CD4-positive, alpha-beta T cell treated with Interleukin-4 for 1 hour (primary cell): ENCODE measurements at places on chromosomes 13 and 19.

DNA sequence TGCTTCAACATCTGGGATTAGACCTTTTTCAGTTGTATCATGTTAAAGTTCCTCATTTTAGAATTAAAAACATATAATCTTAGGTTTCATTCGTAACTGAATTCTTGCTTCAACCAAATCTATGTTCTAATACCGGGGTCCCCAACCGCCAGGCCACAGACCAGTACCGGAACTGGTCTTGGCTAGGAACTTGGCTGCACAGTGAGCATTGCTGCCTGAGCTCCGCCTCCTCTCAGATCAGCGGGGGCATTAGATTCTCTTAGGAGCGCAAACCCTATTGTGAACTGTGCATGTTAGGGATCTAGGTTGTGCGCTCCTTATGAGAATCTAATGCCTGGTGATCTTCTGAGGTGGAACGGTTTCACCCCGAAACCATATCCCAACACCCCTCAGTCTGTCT lies 19.2 kb downstream of the ITM2B start:
- DNase-seq, result no peak

GRCh38 chr13:67515895-67516294 lies 285.8 kb upstream of the PCDH9 start:
- no peak for DNase-seq

DNA sequence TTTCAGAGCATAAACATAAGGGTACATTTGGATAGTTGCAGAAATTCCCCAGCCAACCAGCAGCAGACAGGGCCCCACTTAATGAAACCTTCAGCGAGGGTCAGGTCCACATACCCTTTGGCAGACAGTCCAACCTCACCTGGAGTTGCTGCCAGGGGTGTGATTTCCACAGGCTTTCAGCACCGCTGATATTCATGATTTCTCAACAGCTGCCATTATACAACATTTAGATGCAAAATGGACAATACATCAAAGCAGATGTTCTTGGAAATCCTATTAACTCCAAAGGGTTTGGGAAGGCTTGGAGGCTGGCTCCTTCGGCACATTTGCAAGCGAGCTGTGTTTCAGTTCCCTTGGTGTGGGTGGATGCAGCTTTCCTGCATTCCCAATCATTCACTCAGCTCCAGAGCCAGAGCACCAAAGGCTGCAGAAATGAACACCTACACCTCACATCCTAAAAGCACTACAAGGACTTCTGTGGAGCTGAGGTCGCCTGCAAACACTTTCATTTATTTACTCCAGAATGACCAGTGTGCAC lies 147.2 kb upstream of the VSTM2B start:
- no peak for DNase-seq

- no peak for DNase-seq
Observed at GRCh38 chr19:39104186-39104596, 20.0 kb downstream of the ACP7 start.

DNA sequence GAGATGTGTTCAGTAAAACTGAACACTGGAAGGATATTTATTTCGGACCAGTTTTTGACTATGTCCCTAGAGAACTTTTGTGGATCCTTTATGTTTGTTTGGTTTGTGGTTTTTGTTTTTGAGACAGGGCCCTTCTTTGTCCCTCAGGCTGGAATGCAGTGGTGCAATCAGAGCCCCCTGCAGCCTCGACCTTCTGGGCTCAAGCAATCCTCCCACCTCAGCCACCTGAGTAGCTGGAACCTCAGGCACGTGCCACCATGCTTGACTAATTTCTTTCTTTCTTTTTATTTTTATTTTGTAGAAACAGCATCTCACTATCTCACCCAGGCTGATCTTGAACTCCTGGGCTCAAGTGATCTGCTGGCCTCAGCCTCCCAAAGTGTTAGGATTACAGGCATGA lies 955 bp upstream of the ZNF709 start:
- DNase-seq, result no peak

- no peak for DNase-seq
Observed at GRCh38 chr19:48624791-48625723, 5.8 kb downstream of the SPHK2 start.
